ENCODE measurements at places on chromosomes 12 and 14.

DNA sequence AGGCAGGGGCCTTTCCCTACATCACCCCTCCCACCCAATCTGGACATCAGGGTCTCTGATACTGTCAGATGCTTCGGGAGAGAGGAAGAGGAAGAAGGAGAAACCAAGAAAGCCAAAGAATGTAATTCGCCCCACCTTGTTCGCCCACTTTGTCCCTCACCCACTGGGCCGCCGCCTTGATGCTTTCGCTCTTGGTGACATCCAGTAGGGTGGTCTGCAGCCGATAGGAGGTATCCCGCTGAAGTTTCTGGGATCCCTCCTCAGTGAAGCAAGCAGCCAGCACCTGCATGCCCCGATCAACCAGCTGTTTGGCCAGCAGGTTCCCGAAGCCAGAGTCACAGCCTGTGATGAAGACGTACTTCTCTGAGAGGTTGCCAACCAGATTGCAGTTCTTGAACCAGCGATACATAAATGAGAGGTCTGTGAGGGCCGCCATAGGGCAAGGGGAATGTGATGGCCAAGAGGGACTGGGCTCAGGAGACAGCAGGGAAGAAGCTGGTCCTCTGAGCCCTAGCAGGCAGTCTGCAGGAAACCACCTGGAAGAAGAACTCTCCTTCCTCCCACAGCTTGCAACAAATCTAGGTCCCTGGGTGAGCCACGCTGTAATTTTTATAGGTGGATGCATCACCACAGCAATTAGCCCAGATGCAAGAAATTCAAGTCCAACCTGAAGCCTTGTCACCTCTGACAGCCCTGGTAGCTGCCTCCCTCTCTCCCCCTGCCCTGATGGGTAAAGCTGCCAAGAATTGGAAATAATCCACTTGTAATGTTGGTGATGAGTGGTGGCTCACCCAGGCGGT is at the start of gene SDR9C7:
TSS of gene SDR9C7 (minus strand) at position 583 of the 800 bp plus-strand sequence. CDS start at position 436, 147 bp downstream.
- DNase-seq, result no peak

- no peak for DNase-seq
Observed at GRCh38 chr12:54383041-54383609, 1.4 kb downstream of the ZNF385A start.

DNA sequence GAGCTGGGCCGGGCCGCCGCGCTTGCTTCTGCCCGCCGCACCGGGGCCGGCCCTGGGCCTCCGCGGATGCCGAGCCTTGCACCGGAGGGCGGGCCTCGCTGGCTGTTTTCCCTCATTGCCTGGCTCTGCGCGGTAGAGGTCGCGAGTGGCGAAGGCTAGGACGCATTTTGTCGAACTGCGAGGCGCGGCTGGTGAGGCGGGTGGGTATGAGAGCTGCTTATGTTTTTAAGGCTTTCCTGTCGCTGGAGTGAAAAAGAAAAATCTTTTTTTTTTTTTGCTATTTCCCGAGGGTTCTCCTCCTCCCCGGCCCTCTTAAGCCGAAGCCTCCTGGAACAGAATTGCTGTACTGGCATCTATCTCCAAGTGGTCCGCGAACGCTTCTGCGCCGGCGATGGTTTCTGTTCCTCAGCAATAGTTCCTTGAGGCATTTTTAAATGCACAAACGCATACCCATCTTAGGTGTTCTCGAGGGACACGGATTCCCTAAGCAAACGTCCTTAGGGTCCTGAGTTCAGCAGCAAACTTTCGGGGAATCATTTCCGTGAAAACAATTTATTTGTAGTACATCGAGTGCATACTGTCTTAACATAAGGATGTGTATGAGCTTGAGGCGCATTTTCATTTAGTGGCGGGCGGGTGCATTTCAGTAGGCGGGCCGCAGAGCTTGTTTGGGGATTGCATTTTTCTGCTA is 631 bp downstream of the RESF1 start:
- peak; percentile 72 for DNase-seq

DNA sequence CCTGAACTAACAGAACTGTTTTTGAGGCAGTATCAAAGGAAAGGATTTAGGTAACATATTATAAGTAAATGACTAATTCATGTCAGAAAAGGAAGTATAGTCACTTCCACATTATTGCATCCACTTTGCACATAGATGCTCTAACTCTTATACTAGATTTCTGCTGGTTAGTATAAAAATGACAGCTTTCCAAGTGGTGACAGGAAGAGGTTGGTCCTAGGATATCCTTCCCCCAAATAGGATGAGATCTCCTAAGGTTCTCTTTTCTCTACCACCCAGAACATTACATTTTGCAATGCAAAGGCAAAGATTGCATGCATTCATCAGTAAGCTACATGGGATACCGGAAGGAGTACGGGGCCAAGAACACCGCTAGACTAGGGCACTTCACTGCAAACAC is 15.2 kb downstream of the DAD1 start:
- DNase-seq, result no peak

DNA sequence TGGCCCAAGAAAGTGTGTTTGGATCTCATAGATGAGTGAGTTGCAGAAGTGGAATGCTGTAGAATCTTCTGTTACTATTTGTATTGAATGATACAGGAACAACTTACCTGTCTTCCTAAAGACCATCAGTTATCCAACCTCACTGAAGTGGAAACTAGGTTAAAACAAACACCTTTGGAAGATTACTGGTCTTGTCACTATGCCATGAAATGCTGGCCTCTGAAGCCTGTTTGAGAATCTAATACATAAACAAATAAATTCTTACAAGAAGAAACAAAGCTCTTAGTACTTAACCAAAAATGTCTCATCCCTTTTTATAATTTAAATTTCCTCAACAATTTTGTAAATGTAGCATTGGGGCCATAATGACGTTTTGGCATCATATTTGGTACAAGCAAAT is 155.2 kb downstream of the FBXL14 start:
- no peak for DNase-seq

DNA sequence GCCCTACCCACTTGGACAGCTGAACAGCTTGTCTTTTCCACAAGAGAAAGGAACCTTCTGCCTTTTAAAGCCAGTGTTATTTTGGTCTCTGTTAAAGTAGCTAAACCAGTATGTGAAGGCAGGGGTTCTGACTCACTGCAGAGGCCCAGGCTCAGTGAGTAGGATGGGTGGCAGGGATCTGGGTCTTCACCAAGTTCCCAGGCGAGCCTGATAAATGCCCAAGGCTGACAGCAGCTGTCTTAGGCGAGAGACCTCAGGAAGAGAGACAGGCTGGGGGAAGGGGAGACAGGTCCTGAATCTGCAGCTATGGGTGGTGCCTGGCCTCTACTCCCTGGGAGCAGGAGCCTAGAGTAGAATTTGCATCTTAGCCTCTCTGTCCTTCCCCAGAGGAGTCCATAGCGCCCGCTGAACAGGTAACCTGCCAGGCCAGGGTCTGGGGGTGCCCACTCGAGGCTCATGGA is 18.1 kb upstream of the KIF26A start:
- no peak for DNase-seq

DNA sequence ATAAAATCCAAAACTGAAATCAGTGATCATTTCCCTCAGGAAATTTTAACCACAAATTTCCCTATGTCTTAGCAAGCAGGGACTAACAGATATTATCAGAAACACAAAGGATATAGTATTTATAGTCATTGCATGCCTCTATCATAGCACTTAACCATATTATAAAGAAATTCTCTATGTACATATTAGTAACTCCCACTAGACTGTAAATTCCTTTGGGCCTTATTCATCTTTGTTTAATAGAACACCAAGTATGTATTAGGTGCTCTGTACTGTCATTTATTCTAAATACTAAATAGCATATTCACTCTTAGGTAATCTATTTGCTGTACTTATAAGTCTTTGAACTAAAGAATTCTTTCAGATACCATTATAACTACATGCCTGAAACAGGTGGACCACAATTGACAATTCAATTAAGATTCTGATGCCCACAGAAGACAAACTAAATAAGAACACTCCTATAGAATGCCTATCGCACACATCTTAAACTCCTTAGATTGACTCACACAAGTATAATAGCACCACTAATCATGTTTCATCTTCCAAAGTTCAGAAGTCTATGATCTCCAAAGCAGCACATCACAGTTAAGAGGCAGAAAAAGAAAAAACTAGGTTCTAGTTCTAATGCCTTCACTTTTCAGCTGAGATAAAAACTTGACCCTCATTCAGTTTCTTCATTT is 134.1 kb downstream of the FSCB start:
- no peak for DNase-seq

GRCh38 chr14:98754343-98755020 is 517.5 kb downstream of the BCL11B start:
- no peak for DNase-seq

- DNase-seq, result no peak
Observed at GRCh38 chr14:100830681-100831080, 4.8 kb downstream of the MEG3 start.

DNA sequence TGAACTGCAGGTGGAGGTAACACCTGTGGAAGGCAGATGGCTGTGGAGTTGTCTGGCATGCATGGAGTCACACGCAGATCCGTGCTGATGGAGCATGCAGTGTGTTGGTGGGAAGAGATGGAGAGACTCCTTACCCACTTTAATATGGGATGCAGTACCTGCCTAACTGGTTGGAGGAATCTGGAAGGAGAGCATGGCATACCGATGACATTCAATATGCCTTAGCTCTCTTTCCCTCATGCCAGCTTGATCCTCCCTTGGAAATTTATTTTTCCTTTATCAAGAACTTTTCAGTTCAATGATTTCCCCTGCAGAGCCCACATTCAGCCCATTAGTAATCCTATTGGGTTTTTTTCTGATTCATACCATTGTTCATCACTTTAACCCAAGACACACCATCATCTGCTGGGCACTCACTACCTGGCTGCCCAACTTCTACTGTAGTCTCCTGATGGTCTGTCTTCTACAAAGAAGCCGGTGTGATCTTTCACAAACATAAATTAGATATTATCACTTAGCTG is 25.9 kb upstream of the NR2C1 start:
- DNase-seq, result no peak

DNA sequence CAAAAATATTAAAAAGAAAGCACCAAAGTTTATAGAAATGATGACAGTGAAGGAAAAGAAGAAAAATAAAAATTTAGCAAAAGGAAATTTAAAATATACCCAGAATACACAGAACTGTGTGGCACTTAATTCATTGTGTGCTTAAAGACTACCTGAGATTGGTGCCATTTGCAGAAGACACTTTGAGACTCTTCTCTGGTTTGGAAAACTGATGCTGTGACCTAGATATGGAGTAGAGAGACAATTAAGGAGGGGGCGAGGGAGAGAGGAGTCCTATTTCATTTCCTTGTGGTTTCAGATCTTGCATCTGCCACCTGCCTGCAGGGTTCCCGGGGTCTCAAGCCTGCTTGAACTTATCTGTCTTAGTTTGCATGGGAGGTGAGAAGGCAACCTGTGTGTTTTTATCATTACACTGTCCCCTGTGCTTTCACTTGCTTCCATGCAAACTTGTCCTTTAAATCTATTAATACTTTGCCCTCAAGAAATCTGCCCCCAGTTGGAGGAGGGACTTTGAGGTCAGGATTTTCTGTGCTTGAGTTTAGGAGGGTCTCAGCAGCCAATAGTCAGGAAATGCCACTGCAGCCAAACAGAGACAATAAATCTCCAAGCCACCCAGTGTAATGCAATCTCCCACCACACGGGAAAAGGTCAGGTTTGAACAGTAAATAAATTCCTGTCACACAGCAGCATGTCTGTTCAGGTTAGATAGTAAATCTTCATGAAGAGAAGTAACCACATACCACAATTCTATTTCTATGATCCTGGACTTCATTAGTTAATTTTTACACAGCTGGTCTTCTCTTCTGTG is 119.4 kb downstream of the CAND1 start:
- no peak for DNase-seq

DNA sequence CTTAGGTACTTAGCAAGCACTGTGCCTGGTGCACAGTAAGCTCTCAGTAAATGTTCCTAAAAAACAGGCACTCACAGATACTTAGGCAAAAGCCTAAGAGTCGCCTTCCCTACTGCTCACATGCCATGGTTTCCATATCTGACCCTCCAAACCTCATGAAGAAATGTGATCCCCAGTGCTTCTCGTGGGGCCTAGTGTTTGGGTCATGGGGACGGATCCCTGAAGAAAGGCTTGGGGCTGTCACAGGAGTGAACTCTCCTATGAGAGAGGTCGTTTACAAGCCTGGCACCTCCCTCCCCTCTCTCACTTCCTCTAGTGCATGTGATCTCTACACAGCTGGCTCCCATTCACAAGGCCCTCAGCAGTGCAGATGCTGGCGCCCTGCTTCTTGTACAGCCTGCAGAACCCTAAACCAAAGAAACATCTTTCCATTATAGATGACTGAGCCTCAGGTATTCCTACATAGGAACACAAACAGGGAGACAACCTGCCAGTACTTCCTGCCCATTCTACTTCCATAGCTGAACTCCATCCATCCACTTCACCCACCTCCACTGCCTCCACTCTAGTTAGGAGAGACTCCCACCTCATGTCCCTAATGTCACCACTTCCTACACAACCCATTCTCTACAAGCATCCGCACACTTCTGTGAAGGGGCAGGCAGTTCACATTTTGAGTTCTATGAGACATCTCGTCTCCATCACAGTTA is 2.9 kb downstream of the SLC15A4 start:
- no peak for DNase-seq

DNA sequence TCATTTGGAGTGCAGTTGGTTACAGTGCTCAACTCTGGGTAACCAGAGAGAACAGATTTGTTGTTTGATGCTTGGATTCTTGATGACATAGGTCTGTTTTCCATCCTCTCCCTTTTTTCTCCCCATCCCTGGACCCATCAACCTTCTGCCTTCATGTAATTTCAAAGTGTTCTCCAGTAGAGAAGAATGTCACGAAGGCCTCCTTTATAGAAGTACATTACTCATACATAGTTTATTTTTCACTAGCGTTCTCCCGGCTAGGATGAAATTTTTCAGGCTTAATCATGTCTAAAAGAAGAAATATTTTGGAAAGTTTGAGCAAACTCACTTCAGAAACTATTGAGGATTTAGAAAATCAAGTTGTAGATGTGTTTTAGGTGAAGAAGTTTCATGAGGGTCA is 20.9 kb upstream of the APPL2 start:
- DNase-seq, result no peak

DNA sequence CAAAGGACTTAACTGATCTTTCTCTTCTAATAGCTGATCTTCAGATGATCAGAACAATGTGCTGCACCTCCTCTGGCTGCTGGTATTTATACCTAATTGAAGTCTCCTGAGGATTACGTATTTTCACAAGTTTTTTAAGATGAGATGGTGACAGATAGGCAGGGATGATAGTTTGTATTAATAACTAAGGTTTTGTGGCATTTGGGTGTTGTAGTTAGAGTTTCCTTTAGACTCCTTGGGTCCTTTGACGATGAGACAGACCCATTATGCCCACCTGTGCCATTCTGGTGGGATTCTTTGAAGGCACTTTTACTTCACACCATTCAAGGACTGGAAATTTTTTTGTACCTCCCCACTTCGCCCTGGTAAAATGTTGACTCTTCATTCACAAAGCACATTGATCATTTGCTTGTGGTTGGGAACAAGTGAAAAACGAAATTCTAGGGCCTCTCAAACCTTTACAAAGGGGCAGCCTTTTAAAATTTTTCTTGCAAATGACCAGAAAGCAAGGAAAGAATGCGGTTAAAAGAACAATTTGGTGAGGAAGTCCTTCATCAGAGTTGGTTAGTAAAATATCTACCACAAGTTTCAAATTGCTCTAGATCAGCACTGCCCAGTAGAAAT is at the start of gene IFNG:
TSS of gene IFNG (minus strand) at position 60 of the 624 bp plus-strand sequence. CDS start 125 bp downstream, outside the sequence.
- DNase-seq, result no peak
